AG09309 (cell line): ENCODE measurements at places on chromosomes 3 and 15.
A peak's percentile ranks its signal among the peaks of the same experiment; 100 is the strongest.

GRCh38 chr3:30934208-30934550 is 39.7 kb upstream of the GADL1 start:
- peak; percentile 47 for DNase-seq

DNA sequence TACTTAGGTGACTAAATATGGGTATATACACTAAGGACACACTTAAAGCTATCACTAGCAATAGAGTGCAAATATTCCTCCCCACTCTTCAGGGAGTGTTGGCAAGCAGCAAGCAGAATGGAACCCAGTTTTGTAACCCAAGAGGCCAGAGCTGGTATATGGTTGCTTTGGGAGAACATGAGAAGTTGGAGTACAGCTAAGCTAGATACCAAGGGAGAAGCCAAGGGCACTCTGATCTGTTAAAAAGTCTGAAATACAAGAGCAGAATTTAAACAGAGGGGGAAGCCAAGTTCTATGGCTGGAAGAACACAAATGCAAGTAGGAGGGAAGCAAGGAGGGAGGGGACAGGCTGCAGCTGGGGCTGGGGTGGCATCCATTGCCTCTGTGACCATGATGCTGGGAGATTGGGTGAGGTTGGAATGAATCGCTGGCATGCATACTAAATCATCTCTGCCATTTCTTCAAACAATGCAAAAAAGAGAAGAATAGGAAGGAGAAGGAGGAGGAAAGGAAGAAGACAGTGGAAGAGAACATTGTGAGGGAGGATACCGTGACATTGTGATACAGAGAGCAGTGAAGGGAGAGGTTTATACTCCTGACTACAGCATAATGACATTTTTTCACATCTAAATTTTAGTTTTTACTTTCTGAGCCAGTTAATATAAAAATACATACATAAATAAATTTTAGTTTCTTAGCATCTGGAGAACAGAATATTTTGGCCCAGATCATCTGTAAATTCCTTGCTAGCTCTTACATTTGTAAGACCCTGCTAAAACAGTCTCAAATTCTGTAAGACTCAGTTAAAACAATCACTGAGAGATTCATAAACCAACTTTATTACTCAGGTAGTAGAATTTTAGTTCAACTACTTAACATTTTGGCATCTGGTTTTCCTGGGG is 9.0 kb upstream of the ANXA2 start:
- DNase-seq, result no peak

- no peak for DNase-seq
Measured at GRCh38 chr3:168422843-168423242, 327.1 kb upstream of the GOLIM4 start.

DNA sequence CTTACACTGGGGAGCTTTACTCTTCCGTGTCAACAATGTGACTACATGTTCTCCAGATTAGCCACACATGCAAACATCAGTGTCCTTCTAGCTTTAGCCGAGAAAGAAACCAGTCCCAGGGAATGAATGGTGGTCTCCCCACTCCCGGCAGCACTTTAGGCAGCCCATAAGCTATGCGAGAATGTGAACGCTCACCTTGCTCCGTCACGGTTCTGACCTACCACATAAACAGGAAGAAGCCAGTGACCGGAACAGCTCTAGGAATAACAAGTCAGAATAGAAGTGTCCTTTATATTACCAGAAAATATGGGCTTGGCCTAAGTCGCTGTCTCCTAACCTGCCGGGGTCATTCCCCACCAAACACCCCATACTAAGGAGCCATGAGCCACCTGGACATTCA is 98.0 kb upstream of the ABHD17C start:
- no peak for DNase-seq

DNA sequence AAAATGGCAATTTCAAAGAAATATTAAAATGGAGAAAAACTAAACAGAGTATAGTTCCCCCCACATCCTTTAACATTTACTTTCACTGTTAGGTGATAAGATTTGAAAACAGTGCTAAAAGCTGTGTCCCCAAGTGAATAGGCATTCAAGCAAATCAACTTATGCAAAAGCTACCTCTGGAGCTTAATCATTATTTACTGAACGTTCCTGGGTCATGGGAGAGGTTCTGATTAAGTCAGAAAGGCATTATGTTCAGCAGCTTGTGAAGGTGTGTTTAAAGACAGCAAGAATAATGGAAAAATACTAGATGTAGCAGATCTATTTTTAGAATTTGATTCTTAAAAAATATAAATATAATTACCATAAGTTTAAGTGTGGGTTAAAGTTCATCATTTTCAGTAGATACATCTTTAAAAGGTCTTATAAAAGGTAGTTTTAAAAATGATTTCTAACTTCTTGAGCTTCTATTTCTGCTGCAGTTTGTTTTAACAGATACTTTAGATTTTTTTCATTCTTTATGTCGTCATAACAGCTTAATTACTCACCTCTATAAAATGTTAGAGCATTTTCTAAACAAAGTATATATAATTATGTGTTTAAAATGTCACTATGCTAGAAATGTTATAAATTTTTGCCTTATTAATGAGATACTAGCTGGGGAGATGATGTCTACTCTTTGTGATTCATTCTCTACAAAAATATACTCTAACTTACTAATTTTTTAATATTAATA is 127.9 kb downstream of the MITF start:
- DNase-seq, result no peak

DNA sequence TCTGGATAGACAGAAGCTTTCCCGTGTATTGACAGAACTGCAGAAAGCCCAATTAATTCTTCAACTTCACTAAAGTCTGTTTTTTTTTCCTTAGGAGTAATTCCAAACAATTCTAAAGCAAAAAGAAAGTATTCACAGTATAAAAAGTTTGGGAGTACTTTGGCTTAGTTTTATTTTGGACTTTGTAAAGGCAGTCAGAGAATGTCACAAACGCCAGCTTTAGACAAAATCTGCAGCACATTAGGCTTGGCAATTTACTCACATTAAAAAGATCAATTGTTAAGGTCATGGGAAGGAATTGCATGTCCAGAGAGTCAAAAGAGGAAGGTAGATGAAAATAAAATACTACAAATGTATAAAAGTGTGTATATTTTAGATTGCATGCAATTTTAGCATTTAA is 47.5 kb upstream of the GBE1 start:
- no peak for DNase-seq

DNA sequence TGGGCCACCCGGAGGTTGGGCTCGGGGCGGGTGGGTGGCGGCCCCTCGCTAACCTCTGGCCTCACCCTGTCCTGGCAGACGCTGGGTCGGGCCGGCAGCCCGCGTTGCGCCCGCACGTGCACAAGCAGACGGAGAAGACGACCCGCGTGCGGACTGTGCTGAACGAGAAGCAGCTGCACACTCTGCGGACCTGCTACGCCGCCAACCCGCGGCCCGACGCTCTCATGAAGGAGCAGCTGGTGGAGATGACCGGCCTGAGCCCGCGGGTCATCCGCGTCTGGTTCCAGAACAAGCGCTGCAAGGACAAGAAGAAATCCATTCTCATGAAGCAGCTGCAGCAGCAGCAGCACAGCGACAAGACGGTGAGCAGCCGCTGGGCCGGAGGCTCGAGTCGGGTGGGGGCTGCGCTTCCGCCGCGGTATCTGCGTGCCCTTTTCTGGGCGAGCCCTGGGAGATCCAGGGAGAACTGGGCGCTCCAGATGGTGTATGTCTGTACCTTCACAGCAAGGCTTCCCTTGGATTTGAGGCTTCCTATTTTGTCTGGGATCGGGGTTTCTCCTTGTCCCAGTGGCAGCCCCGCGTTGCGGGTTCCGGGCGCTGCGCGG is 3.7 kb downstream of the ISL2 start:
- no peak for DNase-seq

GRCh38 chr15:52462806-52463360 is 65.8 kb downstream of the MYO5A start:
- no peak for DNase-seq

GRCh38 chr3:16124636-16125035 is 49.8 kb upstream of the GALNT15 start:
- peak; percentile 99 for DNase-seq
